ENCODE measurements at places on chromosomes 16 and 17.
A peak's percentile ranks its signal among the peaks of the same experiment; 100 is the strongest.

DNA sequence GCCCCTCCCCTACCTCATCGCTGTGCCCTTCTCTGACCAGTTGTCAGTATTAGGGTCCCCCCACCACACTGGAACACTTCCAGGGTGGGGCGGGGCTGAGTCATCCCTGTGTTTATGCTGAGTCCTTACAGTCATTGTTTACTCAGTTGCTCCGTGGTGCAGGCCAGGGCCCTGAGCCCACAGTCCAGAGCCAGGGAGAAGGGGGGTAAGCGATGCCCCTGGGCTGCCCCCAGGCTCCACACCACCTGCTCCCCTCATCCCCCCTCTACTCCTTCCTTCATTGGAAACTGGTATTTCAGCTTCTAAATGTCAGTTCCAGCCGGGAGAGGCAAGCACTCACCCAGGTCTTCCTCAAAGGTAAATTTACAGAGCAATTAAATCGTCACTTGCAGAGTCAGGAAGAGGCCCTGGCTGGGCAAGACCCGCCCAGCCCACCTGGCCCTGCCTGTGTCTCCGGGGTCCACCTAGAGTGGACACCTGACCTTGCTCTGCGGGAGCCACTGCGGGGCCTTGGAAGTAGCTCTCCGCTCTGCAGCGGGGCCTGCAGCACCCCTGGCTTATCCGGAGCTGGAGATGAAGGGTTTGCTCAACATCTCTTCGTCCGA is 4.8 kb downstream of the ATP2A3 start:
- peak; percentile 47 for DNase-seq

DNA sequence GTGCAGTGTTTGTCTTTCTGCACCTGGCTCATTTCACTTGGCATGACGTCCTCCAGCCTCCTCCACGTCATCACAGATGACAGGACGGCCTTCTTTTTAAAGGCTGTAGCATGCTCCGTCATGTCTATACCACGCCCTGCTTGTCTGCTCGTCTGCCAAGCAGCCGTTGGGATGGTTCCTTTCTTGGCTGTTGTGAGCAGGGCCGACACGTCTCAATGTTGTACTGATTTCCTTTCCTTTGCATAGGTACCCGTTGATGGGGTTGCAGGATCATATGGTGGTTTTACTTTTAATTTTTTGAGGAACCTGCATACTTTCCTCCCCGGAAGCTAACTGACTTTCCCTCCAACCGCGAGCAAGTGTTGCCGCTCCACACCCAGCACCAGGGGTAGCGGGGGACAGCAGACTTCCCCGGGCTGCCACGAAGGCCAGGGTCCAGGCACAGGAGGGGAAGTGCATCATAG is 212.2 kb upstream of the ZNF469 start:
- no peak for DNase-seq

GRCh38 chr16:48958681-48959080 is 323.0 kb downstream of the CBLN1 start:
- no peak for DNase-seq

- DNase-seq: no peak
Observed at GRCh38 chr17:78680436-78680835, 101.6 kb downstream of the CYTH1 start.

GRCh38 chr17:77428020-77428748 is 287.4 kb downstream of the SEC14L1 start:
- no peak for DNase-seq

- DNase-seq: no peak
Observed at GRCh38 chr16:82201351-82201750, 31.3 kb upstream of the MPHOSPH6 start.

DNA sequence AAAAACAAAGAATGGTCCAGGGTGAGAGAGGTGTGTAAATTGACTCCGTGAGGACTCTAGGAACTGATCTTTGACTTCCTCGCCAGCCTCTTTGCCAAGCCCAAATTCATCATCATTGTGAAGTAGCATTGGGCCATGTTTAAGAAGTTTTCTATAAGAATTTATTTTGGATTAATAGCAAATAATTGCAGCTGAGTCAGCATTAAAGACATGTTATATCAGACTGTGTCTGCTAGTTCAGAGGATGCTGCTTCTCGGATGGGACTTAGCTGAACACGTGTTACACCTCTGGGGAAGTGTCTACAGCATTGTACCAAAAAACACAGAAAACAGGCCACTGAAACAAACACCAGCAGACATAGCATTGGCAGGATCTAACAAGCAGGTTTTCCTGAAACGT is 366.6 kb downstream of the CDH13 start:
- no peak for DNase-seq

- no peak for DNase-seq
Observed at GRCh38 chr17:77096570-77097214, 44.1 kb upstream of the SEC14L1 start.

DNA sequence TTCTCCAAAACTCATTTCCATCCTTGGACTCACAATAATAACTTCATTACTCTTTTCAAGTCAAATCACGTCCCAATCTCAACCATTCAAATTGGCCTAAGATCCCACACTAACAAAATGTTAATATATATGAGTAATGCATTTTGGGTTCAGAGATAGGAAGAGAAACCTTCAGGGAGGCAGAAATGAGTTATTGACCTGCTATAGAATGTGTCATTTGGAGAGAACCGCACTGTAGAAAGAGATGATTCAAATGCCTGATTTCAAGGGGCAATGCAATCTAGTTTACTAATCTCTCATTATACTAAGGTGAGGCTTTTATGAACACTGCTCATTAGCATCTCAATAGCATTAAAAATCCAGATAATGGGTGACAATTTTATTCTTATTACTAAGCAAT is 1595.0 kb upstream of the GOT2 start:
- no peak for DNase-seq

DNA sequence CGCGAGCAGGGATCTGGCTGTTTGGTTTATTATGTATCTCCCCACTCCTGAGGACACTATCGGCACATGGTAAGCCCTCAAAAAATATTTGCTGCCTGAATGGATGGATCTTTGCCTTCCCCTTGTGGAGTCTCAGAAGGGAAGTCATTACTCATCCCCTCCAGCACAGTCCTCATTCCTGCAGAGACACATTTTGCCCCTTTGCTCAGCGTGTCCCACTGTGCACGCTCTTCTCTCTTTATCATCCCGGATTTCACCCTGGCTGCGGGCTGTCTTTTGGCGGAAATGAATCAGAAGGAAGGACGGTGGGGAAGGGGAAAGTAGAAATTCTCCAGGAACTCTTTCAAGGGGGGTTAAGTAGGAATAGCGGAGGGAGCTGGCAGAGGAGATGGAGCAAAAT is 125.2 kb upstream of the CDC42EP4 start:
- peak; percentile 20 for DNase-seq

- no peak for DNase-seq
Observed at GRCh38 chr16:84036982-84037425, 5.6 kb downstream of the SLC38A8 start.

- no peak for DNase-seq
Observed at GRCh38 chr16:87248714-87249113, 68.5 kb downstream of the C16orf95 start.

GRCh38 chr16:508884-509736 is 18.4 kb upstream of the CAPN15 start:
- no peak for DNase-seq

DNA sequence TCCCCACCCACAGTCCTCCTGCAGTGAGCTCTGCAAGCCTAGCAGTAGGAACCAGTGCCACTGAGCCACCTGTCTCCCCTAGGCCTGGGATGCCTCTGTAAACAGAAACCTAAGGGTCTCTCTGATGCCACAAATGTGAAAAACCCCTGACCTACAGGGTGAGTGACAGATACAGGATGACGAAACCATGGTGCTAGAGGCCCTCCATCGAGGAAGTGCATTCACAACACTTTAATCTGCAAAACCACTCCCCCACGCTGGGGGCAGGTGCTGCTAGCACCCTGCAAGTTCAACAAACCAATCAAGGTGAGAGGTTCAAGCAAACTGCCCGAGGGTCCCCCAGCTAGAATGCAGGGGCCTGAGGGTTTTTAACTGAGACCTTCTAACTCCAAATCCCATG is 59.5 kb downstream of the CDYL2 start:
- no peak for DNase-seq

GRCh38 chr17:78176548-78177025 is 8.2 kb downstream of the SYNGR2 start:
- DNase-seq: peak; percentile 84

- DNase-seq: no peak
Observed at GRCh38 chr17:49218941-49219913, 8.7 kb downstream of the ABI3 start.

DNA sequence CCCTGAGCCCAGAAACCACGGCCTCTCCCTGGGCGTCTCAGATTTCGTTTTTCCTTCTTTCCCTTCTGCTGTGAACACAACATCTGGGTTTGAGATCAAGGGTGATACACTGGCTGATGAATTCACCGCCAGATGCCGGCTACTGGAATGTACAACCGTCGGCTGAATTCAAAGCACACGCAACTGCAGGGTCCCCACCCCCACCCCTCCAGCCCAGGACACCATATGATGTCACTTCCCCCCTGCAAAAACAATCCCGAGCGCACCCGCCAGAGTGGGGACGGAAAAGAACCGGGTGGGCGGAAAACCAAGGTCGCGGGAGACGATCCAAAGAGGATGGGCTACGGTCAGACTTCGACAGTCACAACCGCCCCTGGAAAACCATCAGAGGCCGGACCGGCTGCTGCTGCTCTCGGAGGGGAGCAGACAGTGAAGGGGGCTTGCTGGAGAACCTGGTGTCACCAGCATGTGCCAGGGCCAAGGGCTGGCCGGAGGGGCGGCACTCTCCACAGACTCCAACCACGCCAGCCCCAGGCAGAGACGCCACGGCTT is 23.3 kb downstream of the CEP295NL start:
- peak; percentile 65 for DNase-seq

- no peak for DNase-seq
Observed at GRCh38 chr16:89023151-89023551, 46.1 kb upstream of the CBFA2T3 start.

GRCh38 chr17:7248796-7249195 is 2.7 kb downstream of the CTDNEP1 start:
- DNase-seq: no peak

GRCh38 chr17:45096141-45096540 is 35.0 kb downstream of the NMT1 start:
- no peak for DNase-seq

DNA sequence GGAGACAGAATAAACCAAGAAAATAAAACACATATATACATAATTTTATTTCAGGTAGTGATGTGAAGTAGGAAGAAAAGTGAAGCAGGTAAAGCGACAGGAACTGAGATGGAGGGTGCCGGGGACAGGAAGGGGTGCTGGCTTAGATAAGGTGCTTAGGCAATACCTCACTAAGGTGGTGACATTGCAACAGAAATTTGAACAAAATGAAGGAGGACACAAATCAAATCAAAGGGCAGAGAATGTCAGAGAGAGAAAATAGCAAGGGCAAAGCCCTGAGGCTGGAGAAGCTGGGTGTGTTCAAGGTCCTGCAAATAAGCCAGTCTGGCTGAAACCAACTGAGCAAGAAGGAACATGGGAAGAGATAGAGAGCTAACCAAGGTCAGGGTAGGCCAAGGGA is 5.0 kb upstream of the CDYL2 start:
- no peak for DNase-seq

DNA sequence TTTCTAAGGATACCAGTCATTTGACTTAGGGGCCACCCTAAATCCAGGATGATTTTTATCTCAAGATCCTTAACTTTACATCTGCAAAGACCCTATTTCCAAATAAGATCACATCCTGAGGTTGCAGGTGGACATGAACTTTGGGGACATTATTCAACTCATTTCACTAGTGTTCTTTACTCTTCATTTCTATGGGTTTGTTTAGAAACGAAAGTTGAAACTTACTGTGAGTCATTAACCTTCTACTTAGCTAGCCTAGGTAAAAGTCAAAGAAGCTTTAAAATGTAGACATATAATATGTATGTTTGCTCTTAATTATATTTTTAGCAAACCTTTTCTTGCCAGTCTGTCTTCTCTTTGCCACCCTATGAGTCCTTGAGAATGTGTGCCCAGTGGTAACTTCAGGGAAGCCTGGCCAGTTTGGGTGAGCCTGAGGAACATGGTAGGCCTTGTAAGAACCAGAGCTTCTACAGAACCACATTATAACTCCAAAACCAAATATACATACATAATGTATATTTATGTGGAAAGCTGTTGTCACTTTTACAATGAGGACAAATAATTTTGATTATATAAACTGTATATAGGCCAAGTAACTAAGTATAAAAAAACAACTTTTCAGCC is 38.4 kb downstream of the BPTF start:
- no peak for DNase-seq

DNA sequence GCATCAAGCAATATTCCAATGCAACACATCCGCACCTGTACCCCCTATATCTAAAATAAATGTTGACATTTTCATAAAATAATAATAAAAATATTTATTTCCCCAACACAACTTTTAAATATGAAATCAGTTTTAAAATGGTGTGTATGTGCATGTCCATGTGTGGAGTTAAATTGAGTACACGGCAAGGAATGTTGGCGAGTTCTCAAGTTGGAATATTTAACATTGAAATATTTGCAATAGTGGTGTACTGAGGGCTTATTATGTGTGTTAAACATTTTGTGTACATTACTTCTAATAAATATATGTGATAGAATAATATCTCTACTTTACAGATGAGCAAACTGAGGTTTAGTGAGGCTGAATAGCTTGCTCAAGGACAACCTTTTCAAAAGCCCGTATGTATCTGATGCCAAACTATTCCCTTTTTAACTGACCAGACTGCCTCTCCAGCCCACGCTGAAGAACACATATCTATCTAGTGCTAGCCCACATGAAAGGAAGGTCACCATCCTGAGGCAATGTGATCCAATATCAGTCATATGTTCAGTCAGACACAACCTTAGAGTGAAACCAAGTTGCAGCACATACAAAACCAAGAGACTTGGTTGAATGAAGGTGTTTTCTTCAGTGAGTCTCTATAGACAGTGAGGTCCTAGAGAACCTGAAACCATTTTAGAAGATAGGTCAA is 192.2 kb upstream of the CDH11 start:
- no peak for DNase-seq

- no peak for DNase-seq
Observed at GRCh38 chr17:31900877-31901276, 631 bp downstream of the UTP6 start.

DNA sequence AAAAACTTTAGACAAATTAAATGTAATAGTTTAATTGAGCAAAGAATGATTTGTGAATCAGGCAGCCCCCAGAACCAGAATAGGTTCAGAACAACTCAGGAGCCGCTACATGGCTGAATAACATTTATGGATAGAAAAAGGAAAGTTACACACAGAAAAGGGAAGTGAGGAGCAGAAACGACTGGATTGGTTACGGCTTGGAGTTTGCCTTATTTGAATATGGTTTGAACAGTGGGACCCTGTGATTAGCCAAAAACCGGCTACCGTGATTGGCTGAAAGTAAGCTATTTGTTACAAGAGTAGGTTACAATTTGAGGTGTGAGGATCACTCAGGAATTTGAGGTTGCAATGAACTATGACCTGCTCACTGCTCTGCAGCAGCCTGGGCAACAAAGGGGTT is 1139.8 kb downstream of the CDH11 start:
- DNase-seq: peak; percentile 18

DNA sequence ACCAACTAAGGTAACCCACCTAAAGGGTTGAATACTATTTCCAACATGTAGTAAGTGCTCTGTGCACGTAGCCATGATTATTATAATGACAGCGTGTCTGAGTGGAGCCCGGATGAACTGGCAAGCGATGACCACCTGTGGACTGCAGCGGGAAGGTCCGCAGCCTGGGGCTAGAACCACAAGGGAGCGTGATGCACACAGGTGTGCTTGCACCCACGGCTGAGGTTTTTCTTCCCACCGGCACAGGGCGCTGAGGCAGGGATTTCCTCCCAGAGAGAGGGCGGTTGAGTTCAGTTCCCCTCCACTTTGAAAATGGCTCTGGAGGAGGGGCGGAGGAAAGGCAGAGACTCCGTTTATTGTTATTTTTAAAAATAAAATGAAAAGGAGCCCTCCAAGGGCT is 221.7 kb upstream of the HSBP1 start:
- DNase-seq: no peak
